ENCODE measurements at places on chromosomes 3 and 15. TPM values are rescaled to one million over a fixed set of nuclear protein-coding genes. Genes with fewer than 3 reads are reported as not detected.

BLM gene
- total RNA-seq = 0.46 TPM

CP gene
- total RNA-seq = 2.2 TPM

HCLS1 gene
- total RNA-seq = 28.8 TPM

VWA5B2 gene
- not detected for total RNA-seq

RLBP1 gene
- total RNA-seq = not detected

PPP1R2 gene
- 48.2 TPM for total RNA-seq

- no peaks in the 10 kb centered on the region for H3K27me3 ChIP-seq
- no peaks in the 10 kb centered on the region for H3K4me1 ChIP-seq
- no peak overlapping the region for H3K4me3 ChIP-seq
- no peak for DNase-seq
These were observed 3.9 kb upstream of the C15orf40 start for GRCh38 chr15:83015361-83015760.

GRCh38 chr3:100893108-100893507, 100.1 kb downstream of the ABI3BP start:
- H3K36me3 ChIP-seq = no peaks in the 10 kb centered on the region
- H3K27ac ChIP-seq = no peak overlapping the region
- H3K4me1 ChIP-seq = no peaks in the 10 kb centered on the region
- no peaks in the 10 kb centered on the region for H3K27me3 ChIP-seq
- DNase-seq = no peak

DNA sequence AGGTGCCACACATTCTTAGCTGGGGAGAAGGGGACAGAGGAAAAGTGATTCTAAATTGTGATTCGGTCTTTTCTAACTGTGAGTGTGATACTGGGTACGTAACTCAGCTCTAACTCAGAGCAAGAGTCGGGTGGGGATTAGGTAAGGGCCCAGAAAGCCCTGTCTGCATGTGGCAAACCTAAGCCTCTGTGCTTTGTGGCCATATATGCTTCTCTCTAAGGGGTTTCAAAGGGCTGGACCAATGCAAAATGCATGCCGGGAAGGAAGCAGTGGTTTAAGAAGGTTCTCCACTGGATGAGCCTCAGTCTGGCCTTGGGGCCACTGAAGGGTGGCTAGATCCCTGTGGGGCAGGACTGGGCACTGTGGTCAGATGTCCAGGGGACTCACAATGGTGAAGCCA, 275.8 kb downstream of the PLCL2 start:
- DNase-seq = no peak
- no peaks in the 10 kb centered on the region for H3K27me3 ChIP-seq
- no peak overlapping the region for H3K27ac ChIP-seq
- no peaks in the 10 kb centered on the region for H3K4me1 ChIP-seq
- no peaks in the 10 kb centered on the region for H3K36me3 ChIP-seq
- no peak overlapping the region for H3K4me3 ChIP-seq

DNA sequence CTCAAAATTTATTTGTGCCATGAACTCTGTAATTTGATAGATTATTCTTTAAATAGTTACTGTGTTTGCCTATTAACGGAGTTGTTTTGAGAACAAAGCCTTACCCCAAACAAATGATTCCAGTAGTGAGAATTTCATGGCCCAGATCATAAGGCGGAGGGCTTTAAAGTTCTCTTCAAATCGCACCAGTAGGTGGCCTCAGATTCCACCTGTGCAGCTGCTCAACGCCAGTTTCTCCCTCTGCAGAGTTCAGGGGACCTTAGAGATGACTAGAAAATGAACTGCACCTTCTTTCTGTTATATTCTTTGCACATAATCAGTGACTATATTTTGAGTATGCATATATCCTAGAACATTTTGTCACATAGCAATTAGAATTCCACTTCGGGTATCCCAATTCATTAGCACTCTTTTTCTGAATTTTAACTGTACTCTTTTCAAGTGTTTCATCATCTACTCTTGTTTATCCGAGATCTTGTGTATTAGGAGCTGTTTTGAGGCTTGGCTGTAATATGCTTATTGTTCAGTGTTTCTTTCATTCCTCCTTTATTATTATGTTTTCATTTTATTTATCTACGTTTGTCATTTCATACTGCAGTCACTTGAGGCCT, 232.6 kb upstream of the CHRM5 start:
- H3K27me3 ChIP-seq = no peaks in the 10 kb centered on the region
- no peaks in the 10 kb centered on the region for H3K4me1 ChIP-seq
- no peak for DNase-seq
- no peak overlapping the region for H3K27ac ChIP-seq
- H3K4me3 ChIP-seq = no peak overlapping the region

GRCh38 chr15:78341057-78341987, 1.2 kb downstream of the CRABP1 start:
- H3K27me3 ChIP-seq = no peaks in the 10 kb centered on the region
- H3K36me3 ChIP-seq = no peaks in the 10 kb centered on the region
- H3K4me3 ChIP-seq = no peak overlapping the region
- H3K4me1 ChIP-seq = no peaks in the 10 kb centered on the region
- H3K27ac ChIP-seq = no peak overlapping the region

DNA sequence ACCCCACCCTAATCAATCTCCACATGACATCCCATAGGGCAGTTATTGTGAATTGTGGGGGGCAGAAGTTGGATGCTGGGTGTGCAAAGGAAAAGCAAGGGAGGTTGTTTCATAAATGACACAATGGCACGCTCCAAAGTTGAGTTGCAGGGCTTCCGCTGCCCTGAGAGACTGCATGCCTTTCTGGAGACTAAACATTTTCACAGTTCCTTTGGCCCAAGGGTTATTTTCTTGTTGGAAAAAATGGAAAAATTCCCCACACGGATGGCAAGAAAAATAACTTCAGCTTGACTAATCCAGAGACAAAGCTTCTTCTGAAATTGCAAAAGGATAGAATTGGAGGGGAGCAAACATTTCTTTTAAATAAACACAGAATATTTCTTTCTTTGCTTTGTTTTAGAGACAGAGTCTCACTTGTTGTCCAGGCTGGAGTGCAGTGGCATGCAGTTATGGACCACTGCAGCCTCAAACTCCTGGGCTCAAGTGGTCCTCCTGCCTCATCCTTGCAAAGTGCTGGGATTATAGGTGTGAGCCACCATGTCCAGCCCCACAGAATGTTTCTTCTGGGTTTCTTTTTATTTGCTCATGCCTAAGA, 19.1 kb upstream of the TPM1 start:
- no peak overlapping the region for H3K27ac ChIP-seq
- H3K4me1 ChIP-seq = no peaks in the 10 kb centered on the region
- H3K4me3 ChIP-seq = no peak overlapping the region
- H3K27me3 ChIP-seq = no peaks in the 10 kb centered on the region
- no peaks in the 10 kb centered on the region for H3K36me3 ChIP-seq
- DNase-seq = no peak

DNA sequence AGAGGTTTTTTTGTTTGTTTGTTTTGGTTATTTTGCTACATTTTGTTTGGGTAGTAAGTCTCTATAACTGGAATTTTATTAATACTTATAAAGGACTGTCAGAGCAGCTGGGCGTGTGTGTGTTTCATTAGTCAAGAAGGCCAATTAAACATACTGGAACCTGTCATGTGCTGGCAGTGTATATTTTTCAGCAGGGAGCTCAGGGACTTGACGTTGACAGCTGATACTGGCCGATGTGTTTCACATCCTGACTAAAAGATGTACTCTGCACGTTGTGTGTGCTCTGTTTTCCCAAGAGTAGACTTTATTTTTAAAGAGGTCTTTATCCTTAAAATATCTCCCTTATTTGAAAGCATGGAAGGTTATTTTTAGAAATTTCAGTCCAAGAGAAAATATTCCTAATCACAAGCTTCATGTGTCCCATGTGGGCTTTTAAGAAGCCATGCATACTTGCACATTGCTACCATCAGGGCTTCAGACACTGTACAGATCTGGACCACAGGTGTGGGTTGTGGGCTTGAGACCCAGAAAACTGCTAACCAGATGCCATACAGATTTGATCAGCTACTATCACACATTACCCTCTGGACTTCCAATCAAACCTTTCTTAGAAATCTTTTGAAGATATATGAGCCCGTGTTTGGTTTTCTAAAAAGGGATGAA, 135.9 kb downstream of the FEZF2 start:
- H3K27me3 ChIP-seq = no peaks in the 10 kb centered on the region
- no peak overlapping the region for H3K27ac ChIP-seq
- no peak for DNase-seq
- H3K4me3 ChIP-seq = no peak overlapping the region
